ENCODE measurements at places on chromosomes 4 and X.
A peak's percentile ranks its signal among the peaks of the same experiment; 100 is the strongest.

DNA sequence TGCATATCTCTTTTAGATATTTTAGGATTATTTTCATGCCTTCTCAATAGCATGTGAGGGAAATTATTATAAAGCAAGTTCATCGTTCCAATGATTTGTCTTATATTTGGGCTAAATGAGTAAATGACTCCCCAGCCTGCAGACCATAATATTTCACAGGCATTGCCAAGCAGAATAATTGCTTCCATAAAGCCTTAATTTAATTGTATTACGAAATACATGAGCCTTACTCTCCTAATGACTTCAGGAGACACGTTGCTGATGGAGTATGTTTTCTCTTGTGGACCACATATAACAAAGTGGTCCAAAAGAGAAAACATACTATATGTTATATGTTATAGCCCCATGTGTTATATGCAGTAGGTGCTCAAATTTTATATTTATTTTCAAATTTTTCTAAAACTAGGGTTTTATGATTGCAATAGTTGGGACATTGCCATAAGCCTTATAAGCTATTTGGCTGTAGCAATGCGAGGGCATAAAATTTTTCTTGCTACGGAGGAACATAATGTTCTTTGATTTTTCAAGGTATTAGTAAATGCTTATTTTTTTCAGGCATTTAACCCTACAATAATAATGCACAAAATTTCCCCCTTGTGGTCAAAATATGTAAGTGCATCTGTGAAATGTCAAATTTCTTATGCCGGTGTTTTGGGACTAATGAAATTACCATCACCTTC is 26.2 kb upstream of the TMPRSS11D start:
- DNase-seq = peak; percentile 40

GRCh38 chr4:186161138-186161537 is 30.2 kb upstream of the CYP4V2 start:
- peak; percentile 39 for DNase-seq

GRCh38 chrX:18924507-18925088 is 59.3 kb downstream of the PHKA2 start:
- DNase-seq = no peak

- no peak for DNase-seq
Measured at GRCh38 chrX:10216208-10216607, 59.4 kb downstream of the CLCN4 start.

GRCh38 chr4:24024605-24025004 is 134.8 kb upstream of the PPARGC1A start:
- DNase-seq = no peak

DNA sequence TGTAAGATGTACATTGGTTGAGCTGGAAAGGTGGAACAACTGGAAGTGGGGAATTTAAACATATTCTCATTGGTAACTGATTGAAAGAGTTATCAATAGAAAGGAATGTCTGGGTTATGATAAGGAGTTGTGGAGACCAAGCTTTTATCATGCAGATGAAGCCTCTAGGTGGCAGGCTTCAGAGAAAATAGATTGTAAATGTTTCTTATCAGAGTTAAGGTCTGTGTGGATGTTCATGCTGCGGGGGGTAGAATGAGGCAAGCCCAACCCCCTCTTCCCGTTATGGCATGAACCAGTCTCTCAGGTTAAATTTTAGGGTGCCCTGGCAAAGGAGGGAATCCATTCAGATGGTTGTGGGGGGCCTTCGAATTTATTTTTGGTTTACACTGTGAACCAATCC is 16.0 kb downstream of the ARSD start:
- no peak for DNase-seq

DNA sequence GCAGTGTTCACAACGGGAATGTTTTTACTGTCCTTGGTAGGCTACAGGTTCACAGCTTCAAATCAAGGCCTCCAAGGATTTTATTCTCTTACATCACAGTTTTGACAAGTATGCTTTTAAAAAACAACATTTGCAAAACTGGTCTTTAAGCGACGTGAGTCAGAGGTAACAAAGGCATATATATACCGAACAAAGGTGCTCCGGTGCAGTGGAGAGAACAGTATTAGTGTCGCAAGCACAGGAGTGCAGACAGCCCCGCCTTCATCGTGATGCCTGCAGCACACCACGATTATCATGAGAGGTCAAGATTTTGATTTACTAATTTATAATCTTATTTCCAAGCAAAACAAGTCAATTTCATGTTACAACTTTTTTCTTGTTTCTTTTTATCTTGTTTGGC is 90.8 kb downstream of the GATB start:
- no peak for DNase-seq

DNA sequence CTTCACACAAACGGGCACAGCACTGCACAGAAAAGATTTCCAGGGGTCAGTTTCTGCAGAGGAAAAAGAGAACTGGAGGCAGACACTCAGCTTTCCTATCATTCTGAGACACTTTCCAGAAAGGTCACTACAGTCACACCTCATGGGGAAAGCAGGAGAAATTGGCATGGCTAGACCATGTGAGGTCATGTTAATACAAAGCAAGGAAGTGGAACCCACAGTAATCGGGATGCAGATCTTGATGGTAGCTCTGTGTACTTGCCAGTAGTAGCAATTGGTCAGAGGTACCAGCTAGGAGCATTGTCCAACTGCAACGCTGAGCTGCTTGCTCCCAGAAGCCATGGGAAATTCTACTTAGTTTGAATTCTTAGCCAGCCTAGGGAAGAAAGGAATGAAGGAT is 255.3 kb upstream of the PCDH10 start:
- DNase-seq = no peak

- DNase-seq = no peak
Measured at GRCh38 chrX:116170511-116170910, at the start of gene AGTR2. Gene AGTR2, plus strand, starts transcription at chrX:116170744. Its CDS starts 1,537 bp downstream, at chrX:116172281.

Measured in CD4-positive, alpha-beta T cell treated with Interferon alpha-2 for 1 hour (primary cell).